ENCODE measurements at places on chromosomes 4 and X.

DNA sequence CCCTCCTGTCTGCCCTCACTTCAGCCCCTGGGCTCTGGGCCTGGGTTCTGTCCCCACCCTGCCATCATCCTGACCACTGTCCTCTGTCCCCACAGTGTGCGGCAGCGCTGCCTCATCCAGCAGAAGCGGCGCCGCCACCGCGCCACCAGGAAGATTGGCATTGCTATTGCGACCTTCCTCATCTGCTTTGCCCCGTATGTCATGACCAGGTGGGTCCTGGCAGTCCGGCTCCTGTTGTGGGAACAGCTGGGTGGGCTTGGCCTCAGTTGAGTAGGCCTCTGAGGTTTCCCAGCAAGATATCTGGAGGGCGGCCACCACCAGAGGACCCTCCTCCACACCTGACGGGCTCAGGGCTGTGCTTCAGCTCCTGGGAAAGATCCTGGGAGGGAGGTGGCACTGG lies 2.2 kb downstream of the GPR78 start:
- DNase-seq = no peak

GRCh38 chrX:87517571-87518141 lies at the start of gene KLHL4:
Gene KLHL4 (plus strand): TSS chrX:87517802. CDS start chrX:87517894, 92 bp downstream.
- DNase-seq = no peak

- no peak for DNase-seq
Observed at GRCh38 chr4:124970011-124970410, 257.5 kb upstream of the ANKRD50 start.

- DNase-seq = no peak
Observed at GRCh38 chr4:157245351-157245750, 24.8 kb downstream of the GRIA2 start.

DNA sequence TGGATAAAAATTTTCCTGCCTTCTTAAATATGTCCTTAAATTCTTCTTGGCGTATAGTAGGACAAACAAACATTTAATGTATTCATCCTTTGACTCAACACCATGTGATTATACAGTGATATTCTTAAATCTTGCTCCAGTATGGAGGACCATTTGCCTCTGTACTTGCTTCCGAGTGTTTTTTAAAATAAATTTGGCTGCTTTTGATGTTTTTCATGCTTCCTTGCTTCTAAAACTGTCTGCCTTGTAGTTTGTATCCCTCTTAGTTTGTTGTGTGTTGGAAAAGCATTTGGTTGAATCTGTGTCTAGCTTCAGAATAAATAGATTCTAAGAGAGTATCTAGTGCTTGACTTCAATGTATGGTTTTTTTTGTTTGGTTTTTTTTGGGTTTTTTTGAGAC lies 12.3 kb downstream of the ING2 start:
- DNase-seq = no peak

GRCh38 chr4:168527560-168527959 lies 30.7 kb downstream of the PALLD start:
- no peak for DNase-seq

GRCh38 chr4:39037941-39038340 lies 5.7 kb upstream of the TMEM156 start:
- DNase-seq = no peak

DNA sequence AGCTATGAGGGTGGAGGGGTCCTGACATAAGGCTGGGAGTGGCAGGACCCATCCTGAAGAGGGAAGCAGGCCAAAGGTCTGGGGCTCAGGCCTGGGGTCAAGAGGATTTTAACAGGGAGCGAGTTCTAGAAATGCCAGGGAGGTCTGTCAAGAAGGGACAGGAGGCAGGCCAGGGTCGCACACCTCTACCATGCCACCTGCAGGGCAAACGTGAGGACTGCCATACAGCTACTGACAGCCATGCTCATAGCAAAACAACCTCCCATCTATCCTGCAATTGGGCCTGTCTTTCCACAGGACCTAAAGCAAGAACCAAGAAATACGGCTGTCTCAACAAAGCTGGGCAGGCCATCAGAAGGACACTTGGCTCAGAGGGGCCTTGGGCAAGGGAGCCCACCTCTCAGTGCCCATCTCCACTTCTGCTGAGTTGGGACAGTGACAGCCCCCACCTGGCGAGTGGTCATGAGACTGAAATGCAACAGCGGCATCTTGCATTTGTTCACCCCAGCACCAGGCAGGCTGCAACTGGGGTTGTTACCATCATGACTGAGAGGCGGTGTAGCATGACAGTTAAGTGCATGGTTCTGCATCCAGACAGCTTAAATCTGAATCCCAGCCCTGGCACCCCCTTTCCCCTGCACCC lies 92.7 kb downstream of the WFS1 start:
- no peak for DNase-seq

DNA sequence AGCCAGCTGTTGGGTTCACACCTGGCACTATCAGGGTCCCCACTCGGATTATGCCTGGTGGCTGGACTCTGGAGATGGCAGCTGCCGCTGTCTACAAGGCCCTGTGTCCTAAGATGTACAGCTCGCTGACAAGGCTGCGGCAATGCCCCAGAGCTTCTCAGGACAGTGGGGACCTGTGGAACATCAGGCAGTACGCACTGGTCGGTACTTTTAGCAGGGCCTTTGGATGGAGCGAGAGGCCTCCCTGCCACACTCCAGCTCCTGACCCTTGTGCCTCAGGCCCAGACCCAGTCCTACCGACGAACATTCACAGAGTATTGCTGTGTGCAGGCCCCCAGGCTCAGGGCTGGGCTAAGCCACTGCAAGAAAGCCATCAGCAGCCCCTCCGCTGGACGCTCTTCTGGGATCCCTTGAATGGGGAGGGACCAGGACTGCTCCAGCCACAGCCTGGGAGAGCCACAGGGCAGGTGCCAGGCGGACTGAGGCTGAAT lies 45.7 kb upstream of the HMX1 start:
- DNase-seq = no peak

GRCh38 chrX:64188901-64189300 lies 16.6 kb downstream of the AMER1 start:
- DNase-seq = no peak

All from T-helper 17 cell (primary cell).